NCI-H460 (cell line): ENCODE measurements at places on chromosomes 11 and 22. TPM values are rescaled to one million over a fixed set of nuclear protein-coding genes. Genes with fewer than 3 reads are reported as not detected.

MS4A6A gene
- not detected in 2 replicates for total RNA-seq

GRCh38 chr11:58276151-58276550 is 8.1 kb upstream of the OR10W1 start:
- no peak for DNase-seq

- no peak for DNase-seq
These were observed 73.5 kb downstream of the TRAF6 start for GRCh38 chr11:36436589-36436988.

GAB4 gene
- not detected in 2 replicates for total RNA-seq

MPZL3 gene
- total RNA-seq: 3.4 and 3.6 TPM in 2 replicates

DNA sequence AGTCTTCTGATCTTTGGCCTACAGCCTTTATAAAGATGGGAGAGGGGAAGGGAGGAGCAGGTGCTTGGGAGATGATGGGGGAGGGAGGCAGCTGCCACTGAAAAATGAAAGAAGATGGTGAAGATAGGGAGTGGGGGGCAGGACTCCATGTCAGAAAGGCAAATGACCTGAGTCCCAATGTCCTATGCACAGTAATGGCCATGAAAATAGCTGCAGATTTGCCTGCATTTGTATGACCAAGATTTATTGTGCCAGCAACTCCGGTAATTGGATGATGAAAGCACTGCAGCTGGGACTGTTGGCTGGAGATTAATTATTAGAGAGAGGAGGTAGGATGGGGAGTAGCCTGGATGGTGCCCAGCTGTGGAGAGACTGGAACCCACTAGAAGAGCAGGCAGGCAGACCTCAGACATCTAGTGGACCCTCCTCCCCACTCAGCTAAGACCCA is 36.1 kb downstream of the NEU3 start:
- DNase-seq: no peak

HBG2 gene
- total RNA-seq: not detected in 2 replicates

DNA sequence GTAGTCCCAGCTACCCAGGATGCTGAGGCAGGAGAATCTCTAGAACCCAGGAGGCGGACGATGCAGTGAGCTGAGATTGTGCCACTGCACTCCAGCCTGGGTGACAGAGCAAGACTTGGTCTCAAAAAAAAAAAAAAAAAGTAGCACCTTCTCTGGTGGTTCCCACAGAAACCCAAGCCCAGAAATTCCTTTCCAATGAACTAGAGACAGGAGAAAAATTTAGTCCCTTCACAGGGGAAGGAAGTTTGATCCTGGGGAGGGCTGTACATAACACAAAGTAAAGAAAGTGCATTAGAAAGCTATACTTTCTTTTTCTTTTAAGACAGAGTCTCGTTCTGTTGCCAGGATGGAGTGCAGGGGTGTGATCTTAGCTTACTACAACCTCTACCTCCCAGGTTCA is 25.5 kb upstream of the APOA1 start:
- no peak for DNase-seq

MB gene
- 0.10 TPM in 1 of 2 replicates, not detected in the other for total RNA-seq

GRCh38 chr11:115745066-115745465 is 240.9 kb upstream of the CADM1 start:
- no peak for DNase-seq
